ENCODE measurements at places on chromosomes 1 and 21.

DNA sequence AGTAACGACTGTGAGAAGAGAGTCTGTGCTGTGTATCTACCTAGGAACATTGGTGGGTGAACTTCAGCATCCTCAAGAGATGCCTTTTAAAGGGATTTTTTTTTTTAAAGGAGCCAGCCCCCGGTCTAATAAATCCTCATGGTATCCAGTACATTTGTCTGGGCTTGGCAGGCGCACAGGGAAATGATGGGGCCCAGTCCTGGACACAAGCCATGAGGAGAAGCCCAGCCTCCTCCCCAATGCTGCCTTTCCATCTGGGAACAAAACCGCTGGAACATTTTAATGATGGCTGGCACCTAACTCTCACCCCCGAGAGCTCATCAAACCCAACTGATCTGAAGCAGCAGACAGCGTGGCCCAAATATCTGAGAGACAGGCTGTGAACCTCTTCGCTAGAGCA is 64.2 kb downstream of the ACOT7 start:
- DNase-seq = no peak

GRCh38 chr1:234960722-234961455 is 167.7 kb downstream of the TOMM20 start:
- no peak for DNase-seq

GRCh38 chr1:6688001-6688400 is 13.6 kb downstream of the DNAJC11 start:
- no peak for DNase-seq

DNA sequence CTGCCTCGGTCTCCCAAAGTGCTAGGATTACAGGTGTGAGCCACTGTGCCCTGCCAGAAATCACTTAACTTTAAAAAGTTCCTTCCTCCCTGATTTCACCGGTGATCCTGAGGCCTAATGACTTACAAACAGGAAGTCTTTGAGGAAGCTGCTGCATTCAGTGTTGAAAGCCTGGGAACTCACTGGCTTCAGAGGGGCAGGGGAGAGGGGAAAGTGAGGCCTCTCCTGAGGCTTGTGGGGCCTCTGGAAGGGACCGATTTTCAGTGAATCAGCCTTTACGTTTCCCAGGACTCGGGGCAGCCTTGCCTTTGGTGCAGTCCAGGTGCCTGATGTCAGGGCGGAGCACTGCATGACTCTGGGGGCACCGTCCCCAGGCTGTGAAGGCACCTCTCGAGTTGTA is 30.1 kb upstream of the ARHGEF10L start:
- DNase-seq = no peak

- no peak for DNase-seq
These were observed 427.2 kb downstream of the KCNT2 start for GRCh38 chr1:196180847-196181593.

- peak; percentile 31 for DNase-seq
These were observed 968 bp downstream of the CSMD2 start for GRCh38 chr1:34163792-34164731.

DNA sequence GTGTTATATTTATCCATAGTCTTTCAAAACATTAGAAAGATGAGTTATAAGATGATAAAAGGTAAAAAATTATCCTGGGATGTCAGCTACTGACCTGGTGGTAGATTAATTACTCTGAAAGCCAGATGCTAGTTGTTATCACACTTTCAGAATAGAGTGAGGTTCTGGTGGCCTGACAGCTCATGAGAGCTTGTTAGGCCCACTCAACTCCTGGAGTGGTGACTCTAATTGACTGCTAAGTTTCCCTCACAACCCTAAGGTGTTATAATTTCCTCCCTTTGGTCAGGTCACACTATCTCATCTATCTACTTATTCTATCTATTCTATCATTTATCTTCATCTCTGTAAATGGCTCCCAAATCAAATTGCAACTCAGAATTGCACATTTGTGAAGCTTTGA is 90.1 kb downstream of the ZNF648 start:
- no peak for DNase-seq

DNA sequence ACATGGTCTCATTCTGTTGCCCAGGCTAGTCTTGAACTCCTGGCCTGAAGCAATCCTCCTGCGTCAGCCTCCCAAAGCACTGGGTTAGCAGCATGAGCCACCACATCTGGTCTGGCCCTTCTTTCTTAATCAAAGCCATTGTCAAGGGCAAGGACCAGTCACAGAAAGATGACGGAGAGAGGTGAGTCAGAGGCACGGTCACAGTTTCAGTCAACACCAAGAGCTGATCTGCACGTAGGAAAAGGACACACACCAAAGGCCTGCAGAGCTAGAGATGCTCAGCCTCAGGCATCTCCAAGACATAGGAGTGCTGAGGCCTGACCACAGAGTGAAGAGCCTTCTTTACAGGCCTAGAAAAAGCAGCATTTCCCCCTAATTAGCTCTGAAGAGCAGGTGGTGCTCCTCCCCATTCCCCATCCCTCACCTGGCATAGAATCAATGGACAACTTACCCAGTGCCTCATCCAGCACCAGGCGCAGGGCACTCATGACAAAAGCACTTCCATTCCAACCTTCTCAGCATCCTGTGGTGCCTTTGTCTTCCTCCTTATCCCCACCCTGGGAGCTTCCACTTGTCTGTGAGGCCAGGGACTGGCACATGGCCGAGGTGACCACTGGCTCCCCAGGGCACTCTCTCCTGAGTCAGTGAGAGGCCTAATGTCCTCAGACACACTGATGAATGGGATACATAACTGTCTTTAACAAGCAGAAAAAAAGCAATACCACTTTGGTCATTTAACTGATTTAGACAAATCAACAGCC is 139.8 kb downstream of the AJAP1 start:
- DNase-seq = no peak

- DNase-seq = no peak
These were observed 7.0 kb downstream of the COL9A2 start for GRCh38 chr1:40310129-40310461.

DNA sequence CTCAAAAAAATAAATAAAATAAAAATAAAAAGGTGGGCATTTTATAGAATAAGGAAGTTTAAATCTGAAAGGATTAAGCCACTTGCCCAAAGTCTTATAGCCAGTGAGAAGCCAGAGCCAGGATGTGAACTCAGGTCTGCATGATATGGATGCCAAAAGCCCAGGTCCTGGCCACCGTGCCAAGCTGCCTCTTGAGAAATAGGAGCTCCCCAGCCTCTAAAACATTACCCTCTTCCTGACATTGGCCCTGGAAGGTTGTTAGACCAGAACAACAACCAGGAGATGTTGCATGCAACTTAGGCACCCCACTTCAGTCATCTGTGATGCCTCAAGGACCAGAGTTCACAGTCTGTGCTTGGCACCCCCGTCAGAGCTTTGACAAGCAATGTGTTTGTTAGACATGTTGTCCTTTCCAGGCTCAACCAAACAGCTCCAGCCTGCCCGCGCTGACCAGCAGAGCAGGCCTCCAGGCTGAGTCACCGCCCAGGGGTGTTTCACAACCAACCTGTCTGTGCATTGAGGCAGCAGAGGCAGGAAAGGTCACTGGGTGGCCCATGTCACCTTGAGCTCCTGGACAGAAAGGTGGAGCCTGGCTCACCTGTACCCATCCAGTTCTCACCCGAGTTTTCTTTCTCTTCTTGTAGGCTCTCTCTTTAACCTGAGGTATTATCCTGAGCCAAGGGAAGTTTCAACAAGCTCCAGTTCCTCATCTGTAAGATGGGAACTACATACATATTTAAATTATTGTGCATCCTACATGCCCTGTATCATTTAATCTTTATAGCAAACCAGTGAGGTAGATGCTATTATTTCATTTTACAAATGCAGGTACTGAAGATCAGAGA is 14.9 kb upstream of the MED18 start:
- no peak for DNase-seq

- DNase-seq = no peak
These were observed 58.9 kb downstream of the C1orf94 start for GRCh38 chr1:34235594-34235993.

- no peak for DNase-seq
These were observed 39.0 kb downstream of the SLC37A1 start for GRCh38 chr21:42552407-42553336.

- DNase-seq = peak; percentile 74
These were observed 124.2 kb downstream of the GALNT2 start for GRCh38 chr1:230191079-230191804.

- DNase-seq = no peak
These were observed 23.7 kb upstream of the CSF3R start for GRCh38 chr1:36506276-36506920.

DNA sequence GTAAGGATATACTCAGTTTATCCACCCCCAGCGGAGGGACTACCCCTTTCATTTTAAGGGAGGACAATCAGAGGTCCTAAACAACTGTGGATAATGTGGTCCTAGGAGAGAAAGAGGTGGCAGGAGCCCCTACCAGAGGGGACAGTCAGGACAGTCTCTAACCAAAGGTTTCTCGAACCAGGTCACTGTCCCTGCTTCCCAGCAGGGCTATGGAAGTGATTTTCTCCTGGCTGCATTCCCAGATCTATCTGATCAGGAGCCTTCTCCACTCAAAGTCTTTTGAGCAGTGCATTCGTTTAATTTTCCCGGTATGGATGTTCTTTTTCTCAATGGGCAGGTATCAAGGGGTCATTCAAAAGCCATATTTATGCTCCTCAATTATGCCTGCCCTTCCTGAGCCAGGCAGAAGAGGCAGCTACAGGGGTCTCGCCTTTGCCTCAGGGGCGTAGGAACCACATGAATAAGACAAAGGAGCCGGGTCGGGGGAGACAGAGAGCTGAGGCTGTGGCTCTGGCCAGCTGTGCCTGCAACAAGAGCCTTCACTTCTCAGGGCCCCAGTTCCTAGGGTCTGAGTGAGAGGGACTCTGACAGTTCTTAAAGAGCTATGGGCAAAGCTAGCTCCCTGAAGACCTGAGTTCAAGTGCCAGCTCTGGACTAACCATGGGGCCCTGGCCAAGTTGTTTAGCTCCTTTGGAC is 62.5 kb upstream of the DMRTB1 start:
- DNase-seq = no peak

GRCh38 chr1:88284066-88284465 is 400.0 kb upstream of the PKN2 start:
- DNase-seq = no peak

- DNase-seq = no peak
These were observed 24.5 kb upstream of the SLC9A1 start for GRCh38 chr1:27179379-27179778.

All from globus pallidus (tissue), 1 donor.